ENCODE measurements at places on chromosomes 12 and 14.

- no peak for DNase-seq
These were observed 26.9 kb downstream of the MYRFL start for GRCh38 chr12:69851976-69852375.

DNA sequence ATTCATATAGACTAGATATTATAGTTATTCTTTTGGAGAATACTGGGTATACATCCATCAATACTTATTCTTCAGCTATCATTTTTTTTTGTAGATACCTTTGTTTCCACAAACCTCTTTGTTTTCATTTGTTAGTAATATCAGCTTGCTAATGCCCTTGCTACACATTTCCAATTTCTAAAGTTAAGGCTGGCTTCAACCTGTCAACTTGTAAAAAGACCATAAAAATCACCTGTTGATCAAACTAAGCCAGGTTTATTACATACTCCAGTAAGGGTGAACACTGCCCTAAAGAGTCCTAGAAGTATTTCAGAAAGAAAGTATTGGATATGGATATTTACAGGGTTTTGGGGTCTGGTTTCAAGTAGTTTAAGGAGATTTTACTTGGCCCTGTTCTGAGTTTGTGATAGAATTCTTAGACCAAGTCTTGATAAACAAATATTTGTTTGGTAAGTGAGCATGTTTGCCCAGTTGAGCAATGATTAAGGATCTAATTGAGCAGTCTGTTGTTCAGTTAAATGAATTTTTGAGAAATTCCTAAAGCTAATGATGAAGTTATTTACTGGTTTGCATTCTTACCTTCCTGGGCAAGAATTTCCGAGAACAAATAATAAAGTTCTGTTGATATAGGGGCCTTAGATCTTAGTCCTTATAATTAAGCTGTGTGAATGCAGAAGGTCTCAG is 52.8 kb upstream of the LRTM2 start:
- DNase-seq: no peak

- DNase-seq: no peak
These were observed 17.3 kb upstream of the TC2N start for GRCh38 chr14:91884664-91885063.

DNA sequence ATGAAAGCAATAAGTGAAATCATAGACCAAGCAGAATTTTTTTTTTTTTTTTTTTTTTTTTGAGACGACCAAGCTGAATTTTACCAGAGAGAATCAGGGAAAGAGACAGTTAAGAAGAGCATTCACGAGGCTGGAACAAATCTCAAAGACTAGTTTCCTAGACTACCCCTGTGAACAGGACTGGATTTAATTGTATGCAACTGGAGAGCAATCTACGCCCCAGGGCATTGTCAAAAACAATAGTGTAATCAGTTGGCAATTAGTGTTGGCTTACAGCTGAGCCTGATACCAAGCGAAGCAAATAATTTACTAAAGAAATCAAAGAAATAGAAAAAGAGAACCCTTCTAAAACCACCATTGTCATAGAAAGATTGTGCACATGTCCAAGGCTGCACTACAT is 232.9 kb upstream of the CPNE8 start:
- no peak for DNase-seq

DNA sequence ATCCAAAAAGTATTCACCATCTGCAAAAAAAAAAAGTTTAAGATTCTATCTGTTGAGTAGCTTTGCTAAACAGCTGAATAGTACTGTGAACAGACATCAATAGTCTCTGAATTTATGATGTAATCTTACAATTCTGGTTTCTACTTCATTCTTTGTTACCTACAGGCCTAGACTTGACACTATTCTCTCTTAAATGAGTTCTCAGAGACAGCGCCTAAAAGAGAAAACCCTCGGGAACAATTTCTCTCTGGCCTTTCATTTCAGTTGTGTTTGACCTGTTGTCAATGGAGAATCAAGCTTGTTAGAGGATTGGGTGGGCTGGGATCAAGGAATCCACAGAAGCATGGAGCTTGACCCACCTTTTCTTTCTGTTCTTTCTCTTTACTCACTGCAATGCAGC is 5.9 kb upstream of the TWF1 start:
- DNase-seq: no peak

DNA sequence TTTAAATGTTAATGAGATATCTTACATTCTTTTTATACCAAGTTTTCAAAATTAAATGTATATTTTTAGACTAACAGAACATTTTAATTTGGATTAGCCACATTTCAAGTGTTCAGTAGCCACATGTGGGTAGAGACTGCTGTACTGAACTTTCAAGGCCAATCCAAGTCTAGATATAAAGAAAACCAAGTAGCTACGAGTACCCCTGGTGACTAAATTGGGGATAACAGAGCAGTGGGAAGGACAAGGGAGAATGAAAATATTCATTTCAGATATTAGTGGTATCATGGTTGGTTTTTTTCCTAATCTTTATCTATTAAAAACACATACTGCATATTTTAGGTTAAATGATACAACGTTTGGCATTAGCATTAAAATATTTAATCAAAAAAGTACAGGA is 69.4 kb upstream of the RHOJ start:
- peak; percentile 5 for DNase-seq

- no peak for DNase-seq
These were observed 9.0 kb upstream of the LRTM2 start for GRCh38 chr12:1811281-1811947.

- peak; percentile 82 for DNase-seq
These were observed 62.7 kb downstream of the RASSF3 start for GRCh38 chr12:64672925-64673409.

GRCh38 chr12:53505555-53506449 is 1.5 kb downstream of the NPFF start:
- DNase-seq: peak; percentile 37

GRCh38 chr12:28955491-28955890 is 193.6 kb upstream of the FAR2 start:
- no peak for DNase-seq

DNA sequence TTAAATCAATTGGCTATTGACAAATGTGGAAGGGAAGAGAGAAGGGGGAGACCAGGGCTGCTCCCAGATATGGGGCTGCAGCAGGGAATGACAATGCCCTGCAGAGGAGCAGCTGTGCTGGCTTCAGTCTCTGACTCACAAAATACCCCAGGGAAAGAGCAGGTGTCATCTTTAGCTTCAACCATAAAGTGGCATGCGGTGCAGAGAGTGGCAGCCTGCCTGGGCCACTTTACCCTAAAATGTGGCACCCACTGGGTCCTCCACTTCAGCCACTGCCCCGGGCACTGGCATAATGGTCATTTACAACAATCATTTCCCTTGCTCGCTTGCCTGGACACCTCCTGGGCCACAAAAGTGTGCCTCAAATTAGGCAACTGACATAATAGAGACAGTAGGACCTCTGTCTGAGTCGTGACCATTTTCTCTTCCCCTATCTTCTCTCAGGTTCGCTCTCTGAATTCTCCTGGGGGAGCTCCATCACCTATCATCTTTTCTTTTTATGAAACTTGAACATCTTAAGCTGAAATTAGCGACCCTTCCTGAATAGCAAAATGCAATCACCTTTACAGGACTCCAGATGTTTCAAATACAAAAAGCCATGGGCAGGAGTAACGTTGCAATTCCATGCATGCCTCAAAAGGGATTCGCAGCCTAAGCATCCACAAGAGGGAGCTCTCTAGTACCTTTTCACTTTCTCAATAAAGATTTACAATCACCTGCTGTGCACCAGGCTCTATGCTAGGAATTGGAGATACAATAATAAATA is 179.9 kb upstream of the ATF7IP start:
- peak; percentile 21 for DNase-seq

DNA sequence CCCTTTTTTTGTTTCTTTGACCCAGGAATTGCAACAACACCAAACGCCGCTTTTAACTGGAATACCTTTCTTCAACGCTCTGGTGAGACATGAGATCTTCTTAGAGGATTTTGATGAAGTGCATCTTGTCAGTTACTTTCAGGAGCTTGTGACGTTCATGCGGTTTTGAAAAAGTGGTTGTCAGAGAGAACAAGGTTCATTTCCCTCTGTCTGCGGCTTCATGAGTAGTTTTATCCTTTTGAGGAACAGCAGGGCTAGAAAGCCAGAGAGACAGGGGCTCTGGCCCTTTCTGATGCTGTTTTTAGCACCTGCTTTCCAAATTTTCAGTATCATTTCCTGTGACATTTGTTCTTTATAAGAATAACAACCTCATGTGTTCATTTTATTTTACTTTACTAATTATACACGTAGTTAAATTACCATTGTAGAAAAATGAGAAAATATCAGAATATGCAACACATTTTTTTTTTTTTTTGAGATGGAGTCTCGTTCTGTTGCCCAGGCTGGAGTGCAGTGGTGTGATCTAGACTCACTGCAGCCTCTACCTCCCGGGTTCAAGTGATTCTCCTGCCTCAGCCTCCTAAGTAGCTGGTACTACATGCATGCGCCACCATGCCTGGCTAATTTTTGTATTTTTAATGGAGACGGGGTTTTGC is 61.8 kb downstream of the GLT1D1 start:
- DNase-seq: no peak

DNA sequence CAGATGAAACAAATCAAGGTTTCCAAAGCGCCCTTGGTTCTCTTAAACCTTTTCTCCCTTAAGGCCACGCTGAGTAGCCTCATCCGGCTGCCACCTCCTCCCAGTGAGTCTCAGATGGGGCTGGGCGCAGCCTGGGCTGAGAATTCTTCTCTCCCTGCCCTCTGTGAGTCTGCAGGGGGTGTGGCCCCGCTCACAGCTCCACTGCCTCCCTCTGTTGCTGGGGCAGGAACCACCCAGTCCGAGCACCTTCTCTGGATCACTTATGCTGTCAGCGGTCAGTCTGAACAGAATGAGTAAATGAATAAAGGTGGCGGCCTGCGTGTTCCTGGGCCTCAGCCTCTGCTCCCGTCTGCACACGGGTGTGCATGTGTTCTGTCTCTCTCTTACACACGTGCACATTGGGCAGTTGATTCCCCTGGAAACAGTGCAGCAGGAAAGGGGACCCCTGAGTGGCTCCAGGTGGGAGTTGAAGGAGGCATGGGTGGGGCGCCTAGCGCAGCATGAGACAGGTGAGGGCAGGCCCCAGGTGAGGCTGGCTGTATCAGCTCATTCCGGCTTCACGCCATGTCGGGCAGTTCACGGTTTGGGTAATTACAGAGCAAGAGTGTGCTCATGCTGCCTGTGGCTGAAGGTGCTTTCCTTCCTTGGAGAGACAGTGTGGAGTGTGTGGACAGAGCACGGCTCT is 4.3 kb downstream of the PAPLN start:
- DNase-seq: peak; percentile 55

DNA sequence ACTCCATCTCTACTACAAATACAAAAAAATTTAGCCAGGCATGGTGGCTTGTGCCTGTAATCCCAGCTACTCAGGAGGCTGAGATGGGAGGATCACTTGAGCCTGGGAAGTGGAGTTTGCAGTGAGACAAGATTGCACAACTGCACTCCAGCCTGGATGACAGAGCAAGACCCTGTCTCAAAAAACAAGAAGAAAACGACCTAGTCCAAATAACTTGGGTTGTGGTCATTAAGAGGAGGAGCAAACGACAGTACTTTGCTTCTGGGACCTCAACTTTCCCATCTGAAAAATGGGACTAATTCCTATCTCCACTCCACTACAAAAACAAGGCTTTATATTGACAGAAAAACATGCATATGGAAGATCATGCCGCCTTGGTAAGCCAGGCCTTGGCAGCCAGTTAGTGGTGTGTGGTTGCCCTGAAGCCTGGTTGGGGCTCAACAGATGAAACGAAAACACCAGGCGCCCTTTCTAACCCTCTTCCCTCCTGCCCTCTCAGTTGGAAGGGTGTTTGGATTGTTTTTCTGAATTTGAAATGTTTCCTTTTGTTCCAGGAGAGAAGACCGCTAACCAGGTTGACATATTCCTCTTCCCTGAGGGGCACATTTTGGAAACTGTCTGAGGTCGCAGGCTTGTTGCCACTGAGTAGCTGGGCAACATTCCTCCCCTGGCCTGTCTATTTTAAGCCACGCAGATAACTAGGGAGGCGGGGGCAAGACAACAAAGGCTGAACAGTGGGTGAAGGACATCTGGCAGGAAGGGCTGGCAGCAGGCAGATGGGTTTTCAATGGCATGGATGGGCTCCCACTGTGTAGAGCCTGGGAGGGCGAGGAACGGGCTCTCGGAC is 13.7 kb upstream of the VPS37B start:
- DNase-seq: no peak

DNA sequence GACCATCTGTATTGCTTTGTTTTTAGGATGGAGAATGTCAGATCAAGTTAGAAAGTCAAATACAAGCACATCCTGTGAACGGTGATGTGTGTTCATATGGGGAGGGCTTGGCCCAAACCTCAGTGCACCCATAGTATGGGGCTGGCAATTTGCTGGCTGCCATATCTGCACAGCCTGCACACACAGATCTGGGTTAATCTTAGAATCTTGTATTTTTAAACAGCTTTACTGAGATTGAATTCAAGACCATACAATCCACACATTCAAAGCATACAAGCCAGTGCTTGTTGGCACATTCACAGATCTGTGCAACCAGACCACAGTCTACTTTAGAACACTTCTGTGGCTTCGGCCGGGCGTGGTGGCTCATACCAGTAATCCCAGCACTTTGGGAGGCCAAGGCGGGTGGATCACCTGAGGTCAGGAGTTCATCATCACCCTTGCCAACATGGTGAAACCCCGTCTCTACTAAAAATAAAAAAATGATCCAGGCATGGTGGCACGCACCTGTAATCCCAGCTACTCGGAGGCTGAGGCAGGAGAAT is 90.4 kb downstream of the CCDC92 start:
- DNase-seq: no peak

DNA sequence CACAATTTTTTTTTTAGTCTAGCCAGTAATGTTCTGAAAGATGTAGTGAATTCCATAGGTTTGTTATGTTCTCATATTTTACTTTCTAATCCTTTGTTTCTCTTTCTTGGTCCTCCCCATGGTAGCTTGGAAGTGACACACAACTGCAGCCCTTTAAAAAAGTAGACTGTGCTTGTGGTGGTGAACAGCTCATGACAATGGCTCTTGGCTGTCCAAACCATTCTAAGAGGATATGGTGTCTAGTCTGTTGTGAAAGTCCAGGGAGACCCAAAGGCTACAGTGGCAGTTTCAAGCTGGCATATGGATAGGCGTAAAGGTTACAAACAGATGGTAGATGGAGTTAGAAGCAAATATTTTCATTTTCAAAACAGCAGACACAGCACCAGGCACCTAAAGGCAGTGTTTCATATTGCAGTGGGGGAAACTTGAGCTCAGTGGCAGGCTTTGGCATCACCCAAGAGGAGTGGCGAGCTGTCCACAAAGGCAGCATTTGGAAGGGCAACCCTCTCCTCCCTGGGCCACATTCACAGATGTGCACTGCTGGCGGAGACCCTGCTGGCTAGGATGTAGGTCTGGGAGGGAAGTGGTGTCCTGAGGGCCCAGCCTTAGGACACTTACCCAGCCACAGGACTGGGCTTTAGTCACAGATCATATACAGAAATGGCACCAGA is 102.1 kb downstream of the DYRK2 start:
- DNase-seq: no peak

All from A172 (cell line).